Stomach (tissue), 19 donors: ENCODE measurements at places on chromosomes 16 and 17.

DNA sequence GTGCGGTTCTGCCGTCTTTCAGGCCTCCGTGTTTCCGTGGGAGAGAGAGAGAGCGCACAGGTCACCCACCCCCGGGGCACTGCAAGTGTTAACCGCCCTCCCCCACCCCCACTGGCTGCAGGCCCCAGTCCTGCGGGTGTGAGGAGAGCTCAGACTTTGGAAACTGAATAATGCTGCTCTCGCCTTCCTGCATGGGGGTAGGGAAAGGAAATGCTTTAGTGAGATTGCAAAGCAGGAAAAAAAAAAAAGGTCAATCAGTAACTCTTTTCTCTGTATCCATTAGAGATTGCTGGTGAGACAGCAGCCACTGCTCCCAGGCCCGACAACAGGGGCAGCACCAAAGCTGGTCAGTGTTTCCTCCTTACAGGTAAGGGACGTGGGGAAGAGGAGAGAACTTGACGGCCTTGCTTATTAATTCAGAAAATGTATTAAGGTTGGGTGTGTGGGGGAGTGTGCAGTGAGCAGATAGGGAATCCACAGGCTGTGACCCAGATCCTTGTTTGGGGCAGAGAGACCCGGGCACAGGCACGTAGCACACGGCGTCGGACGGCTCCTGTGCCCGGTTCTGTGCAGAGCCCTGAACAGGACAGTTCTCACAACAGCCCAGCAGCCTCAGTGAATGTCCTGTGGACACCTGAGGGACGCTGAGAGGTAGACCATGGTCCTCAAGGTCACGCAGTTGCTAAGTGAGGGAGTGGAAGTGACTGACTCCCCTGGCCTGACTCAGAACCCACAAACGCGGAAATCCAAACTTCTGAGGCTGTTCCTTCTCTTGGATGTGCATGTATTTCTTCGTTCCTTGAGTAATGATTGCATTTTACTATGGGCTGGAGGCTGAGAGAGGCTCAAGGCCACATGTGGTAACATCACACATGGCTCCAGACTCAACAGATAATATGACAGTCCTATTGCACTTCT lies 156.5 kb downstream of the FOXL1 start:
- no peak for DNase-seq

DNA sequence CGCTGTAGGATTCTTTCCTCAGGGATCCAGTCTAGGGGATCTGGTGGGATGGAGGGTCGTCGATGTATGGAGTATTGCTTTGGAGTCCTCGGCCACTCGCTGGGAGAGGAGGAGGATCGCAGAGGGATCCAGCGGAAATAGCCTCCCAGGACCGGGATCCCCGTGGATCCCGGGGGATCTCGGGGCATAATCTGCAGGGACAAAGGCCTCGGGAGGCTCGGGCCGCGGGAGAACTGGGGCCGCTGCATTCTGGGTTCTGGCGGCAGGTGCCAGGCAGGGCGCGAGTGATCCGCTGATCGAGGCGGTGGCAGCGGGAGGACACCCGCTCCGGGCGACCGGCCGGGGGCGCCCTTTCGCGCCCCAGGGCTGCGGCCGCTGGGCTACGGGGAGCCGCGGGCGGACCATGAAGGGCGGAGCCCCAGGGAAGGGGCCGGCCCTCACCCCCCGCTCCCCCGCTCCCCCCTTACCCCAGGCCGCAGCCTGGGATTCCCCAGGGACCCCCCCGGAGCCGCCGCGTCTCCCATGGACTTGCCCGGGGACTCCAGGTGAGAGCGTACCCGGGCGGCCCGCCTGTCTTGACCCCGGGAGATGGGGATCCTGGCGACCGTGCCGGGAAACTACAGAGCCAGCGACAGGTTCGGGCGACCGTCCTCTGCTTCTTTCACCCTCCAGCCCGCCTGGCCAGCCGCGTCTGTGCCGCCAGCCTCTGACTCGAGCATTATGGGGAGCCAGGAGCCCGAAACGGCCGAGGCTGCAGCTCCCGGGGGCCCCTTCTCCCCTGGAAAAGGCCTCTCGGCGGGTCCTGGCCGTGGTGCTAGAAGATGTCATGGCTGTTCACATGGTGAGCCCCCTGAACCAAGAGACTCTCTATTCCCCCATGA lies 604 bp downstream of the PRR14 start:
- DNase-seq: peak; percentile 90

DNA sequence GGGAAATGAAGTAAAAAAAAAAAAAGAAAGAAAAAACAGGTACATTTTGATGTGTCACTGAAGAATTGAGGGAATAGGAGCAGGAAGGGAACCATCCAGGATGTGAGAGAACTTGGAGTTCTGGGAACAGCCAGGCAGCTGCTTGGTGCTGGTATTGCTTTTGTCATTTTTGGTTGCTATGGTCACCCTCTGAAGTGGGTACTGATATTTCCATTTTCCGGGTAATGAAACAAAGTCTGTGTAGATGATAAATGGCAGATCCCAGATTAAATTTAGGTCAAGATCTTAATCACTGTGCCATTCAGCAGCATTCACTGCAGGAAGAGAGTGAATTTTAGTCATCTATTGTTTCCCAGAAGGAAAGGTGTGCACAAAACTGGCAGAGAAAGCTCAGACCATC lies 93.6 kb downstream of the ABCA8 start:
- DNase-seq: no peak

GRCh38 chr17:33640629-33641028 lies 347.5 kb upstream of the ASIC2 start:
- no peak for DNase-seq

GRCh38 chr17:36609498-36609862 lies 8.1 kb downstream of the MRM1 start:
- DNase-seq: no peak
